AG04450 (cell line): ENCODE measurements at places on chromosomes 3 and 15.

DNA sequence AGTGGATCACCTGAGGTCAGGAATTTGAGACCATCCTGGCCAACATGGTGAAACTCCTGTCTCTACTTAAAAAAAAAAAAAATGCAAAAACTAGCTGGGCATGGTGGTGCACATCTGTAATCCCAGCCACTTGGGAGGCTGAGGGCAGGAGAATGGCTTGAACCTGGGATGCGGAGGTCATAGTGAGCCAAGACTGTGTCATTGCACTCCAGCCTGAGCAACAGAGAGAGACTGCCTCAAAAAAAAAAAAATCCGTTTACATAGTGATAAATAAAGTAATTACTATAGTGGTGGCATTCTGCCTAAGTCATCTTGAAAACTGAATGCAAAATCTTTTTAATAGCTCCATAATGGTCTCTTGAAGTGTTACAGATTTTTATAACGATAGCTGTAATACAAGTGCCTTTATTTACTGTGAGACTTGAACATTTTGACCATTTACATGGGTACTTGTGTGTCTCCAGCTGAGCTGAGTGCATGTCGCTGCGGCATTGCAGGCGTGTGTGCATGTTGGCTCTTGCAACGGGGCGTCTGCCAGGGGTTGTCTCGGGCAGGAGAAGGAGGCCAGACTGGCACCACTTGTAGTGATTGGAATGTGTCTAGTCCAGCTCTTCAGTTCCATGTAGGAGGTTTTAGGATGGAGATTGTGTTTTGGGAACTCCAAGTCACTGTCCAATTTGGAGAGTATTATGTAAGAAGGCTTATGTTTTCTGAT lies 111.9 kb downstream of the IGF1R start:
- no peak for DNase-seq

- DNase-seq: no peak
Observed at GRCh38 chr15:74445816-74446763, 12.3 kb upstream of the SEMA7A start.

- no peak for DNase-seq
Observed at GRCh38 chr3:47741925-47742324, 39.8 kb downstream of the SMARCC1 start.

- no peak for DNase-seq
Observed at GRCh38 chr15:63494408-63494807, 10.0 kb upstream of the USP3 start.

DNA sequence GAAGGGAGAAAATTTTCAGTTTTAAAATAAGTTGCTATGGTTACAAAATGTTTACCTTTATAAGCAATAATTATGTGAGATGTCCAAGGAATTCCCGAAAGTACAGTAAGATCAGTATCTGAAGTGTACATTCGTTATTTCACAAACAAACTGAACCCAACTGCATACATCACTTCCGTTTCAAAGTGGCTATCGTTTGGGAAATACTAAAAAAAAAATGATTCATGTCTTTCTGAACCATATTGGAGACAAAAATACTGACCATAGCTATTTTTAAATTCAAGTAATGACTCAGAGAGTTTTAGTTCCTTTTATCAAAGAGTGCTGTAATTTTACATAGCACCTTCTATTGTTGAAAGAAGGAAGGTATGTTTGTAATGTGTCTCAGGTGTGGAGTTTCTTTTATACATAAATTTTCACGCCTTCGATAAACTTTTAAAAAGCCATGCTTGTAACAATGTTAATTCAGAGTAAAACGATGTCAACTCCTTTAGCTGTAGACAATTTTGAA lies 8.0 kb upstream of the ANKRD28 start:
- DNase-seq: no peak
